T47D (cell line): ENCODE measurements at places on chromosomes 1 and 21.
A peak's percentile ranks its signal among the peaks of the same experiment; 100 is the strongest.

- no peak for DNase-seq
Observed at GRCh38 chr1:200337410-200337809, 72.4 kb downstream of the ZNF281 start.

DNA sequence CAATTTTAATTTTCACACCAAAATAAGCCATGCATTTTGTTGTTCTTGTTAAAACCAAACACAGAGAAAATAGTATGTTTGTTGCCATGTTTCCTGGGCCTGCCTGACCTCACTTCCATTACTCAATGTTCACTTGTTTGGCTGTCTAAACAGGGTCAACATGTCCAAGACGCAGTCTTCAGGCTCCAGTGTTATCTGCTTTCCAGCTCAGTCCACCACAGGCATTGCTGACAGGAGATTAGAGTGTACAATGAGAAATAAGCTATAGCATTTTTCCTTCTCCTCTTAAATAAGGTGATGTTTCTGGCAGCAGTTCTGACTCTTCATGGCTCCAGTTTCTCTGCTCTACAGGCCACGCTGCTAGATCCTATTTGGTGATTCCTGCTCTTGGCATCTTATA, 1030.5 kb downstream of the KCNT2 start:
- no peak for DNase-seq

- DNase-seq = no peak
Observed at GRCh38 chr1:40739455-40740008, 44.1 kb upstream of the KCNQ4 start.

DNA sequence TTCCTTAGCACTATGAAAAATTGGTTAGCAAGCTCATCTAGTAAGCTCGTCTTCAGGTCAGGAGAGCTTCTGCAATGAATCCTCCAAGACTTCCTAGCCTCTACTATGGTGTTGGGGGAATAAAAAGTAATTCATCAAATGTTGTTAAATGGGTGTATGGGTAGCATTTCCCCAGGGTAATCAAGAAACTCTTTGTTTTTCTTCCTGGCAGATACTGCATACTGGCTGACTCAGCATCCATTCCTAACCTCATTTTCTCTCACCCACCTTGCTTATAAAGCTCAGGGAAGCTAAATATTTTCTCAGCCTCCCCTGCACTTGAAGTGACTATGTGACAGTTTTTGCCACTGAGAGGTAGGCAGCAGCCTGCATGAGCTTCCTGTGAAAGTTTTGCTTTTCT, 83.4 kb downstream of the MAB21L3 start:
- DNase-seq = no peak

DNA sequence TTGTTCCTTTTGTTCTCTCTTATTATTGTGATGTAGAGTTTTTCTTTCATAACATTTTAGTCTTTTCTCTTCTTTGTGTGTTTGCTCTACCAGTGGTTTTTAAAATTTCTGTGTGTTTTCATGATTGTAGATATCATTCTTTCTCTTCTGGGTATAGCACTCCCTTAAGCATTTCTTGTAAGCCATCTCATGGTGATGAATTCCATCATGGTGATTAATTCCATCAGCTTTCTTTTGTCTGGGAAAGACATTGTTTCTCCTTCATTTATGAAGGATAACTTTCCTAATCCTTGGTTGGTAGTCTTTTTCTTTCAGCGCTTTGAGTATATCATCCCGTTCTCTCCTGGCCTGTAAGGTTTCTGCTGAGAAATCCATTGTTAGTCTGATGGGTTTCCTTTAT, 22.7 kb downstream of the CD55 start:
- no peak for DNase-seq

DNA sequence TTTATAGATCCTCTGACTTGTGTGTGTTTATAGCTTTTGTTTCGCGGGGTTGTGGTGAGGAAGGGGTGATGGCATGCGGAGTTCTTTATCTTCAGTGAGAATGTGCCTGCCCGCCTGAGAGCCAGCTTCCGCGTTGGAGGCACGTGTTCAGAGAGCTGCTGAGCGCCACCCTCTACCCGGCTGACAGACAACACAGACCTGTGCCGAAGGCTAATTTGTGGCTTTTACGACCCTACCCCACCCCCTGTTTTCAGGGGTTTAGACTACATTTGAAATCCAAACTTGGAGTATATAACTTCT, 14.4 kb upstream of the CD101 start:
- no peak for DNase-seq

DNA sequence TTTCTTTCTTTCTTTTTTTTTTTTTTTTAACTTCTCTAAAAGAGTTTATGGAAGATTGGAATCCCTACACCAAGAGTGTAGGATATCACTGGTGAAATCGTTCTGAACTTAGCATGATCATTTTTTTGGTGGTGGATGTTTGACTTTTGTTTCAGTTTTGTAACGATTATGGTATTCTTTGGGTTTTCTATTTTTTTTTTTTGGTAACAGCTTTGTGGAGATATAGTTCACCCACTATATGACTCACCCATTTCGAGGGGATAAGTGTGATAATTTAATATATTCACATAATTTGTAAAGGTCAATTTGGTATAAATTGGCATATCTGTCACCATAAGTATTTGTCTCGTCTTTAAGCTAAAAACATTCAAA, 29.2 kb downstream of the AGPAT3 start:
- DNase-seq = no peak

DNA sequence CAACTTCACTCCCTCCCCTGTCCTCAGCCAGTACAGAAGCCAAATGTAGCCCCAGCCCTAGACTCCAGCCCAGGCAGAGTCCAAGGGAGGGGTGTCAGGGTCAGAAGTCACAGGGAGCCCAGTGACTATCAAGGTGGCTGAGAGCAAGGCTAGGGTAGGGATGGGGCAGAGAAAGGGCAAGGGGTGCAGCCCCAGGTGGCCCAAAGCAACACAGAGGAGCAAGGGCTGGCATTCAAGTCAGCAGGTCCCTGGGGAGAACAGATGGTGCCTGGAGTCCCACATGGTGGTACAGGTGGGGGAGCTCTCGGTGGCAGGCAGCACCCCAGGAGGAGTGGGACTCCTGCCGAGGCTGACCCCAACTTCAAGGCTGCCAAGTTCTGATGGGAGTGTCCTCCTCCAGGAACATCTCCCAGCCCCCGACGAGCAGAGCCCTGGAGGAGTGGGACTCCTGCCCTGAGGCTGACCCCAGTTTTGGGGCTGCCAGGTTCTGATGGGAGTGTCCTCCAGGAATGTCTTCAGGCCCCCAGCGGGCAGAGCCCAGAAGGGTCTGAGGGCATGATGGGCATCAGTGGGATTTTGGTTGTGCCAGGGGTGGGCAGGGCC, 3.7 kb upstream of the DVL1 start:
- no peak for DNase-seq

DNA sequence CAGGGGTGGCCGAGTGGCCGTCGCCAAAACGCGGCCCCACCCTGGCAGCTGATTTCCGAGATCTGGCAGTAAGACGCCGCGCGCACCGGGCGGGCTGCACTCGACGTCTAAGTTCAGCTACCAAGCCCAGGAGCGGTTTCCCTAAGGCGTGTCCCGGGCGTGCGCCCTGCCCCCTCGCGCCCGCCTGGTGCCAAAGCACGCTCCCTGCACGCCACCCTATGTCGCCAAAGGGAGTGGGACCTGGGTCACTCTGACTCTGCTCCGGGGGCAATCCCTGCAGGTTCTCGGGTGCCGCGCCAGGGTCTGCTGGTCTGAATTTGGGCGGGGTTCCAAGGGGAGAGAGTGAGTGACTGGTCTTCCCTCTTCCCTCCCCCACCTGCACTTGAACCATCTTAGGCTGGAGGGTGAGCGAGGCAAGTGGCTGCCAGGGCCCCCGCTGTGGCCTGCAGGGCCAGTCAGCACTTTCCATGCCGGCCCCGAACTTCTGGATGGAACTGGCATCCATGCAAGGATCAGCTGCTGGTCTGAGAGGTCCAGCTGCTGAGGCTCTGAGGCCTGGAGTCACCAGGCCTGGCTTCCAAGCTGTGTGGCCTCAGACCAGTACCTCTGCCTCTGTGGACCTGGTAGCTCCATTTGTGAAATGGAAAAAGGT, at the start of gene LRRC38:
Gene LRRC38, minus strand, starts transcription at position 109 of the 652 bp plus-strand sequence. CDS start 410 bp downstream, outside the sequence.
- no peak for DNase-seq

- DNase-seq = no peak
Observed at GRCh38 chr1:181208083-181208482, 119.6 kb downstream of the IER5 start.

GRCh38 chr1:2989185-2989584, 32.1 kb upstream of the ACTRT2 start:
- no peak for DNase-seq

GRCh38 chr1:162720996-162721395, 69.5 kb upstream of the HSD17B7 start:
- DNase-seq = no peak

DNA sequence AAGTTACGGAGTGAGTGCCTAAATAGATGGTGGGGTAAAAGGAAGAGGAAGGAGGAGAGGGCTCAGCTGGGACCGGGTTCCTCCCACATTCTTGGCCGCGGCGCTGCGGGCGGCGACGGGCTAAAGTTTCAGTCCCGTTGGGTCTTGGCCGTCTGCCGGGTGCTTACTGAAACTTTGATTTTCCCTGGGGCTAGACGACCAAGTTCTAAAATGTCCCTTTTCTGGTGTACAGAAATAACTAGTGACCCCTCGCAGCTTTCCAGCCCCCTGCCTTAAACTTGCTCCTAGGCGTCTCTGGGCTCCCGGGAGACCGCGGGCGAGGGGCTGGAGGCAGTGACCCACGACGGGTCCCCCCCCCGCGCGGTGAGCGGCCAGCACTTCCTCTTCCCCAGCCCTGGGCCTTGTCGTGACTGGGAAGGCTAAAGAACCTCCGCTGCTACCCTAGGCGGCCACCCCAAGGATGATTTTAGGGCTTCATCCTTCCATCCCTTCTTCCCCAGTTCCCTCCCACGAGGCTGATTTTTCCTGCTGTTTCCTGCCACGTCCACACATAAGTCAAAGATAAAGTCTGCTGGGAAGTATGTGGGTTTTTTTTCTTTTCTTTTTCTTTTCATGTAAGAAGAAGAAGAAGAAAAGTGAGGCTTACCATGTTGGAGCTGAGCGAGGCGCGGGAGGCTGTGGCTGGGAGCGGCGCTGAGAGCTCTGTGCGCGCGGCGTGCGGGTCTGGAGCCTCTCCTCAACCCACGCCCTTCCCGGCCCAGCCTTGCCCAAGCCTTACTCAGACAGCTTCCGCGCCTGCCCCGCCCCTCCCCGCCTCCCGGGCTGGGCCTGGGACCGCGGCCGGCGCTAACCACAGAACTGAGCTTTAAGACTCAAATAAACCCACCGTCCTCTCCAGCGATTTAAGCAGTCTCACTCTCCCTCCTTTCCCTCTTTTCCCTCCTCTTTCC, at the start of gene S100A11:
Gene S100A11, minus strand, starts transcription at position 738 of the 950 bp plus-strand sequence. Its CDS starts 89 bp downstream, at position 649.
- peak; percentile 85 for DNase-seq

DNA sequence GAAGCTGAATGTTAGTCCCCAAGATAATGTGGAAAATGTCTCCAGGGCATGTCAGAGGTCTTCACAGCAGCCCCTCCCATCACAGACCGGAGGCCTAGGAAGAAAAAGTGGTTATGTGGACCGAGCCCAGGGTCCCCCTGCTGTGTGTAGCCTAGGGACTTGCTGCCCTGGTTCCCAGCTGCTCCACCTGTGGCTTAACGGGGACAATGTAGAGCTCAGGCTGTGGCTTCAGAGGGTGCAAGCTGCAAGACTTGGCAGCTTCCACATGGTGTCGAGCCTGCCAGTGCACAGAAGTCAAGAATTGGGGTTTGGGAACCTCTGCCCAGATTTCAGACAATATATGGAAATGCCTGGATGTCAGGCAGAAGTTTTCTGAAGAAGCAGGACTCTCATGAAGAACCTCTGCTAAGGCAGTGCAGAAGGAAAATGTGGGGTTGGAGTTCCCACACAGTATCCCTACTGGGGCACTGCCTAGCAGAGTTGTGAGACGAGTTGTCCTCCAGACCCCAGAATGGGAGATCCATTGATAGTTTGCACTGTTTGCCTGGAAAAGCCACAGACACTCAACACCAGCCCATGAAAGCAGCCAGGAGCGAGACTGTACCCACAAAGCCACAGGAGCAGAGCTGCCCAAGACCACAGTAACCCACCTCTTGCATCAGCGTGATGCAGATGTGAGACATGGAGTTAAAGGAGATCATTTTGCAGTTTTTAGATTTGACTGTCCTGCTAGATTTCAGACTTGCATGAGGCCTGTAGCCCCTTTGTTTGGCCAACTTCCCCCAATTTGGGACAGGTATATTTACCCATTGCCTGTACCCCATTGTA, 204.9 kb downstream of the MRPL39 start:
- no peak for DNase-seq

- DNase-seq = no peak
Observed at GRCh38 chr1:200774735-200775444, 36.2 kb downstream of the CAMSAP2 start.

- DNase-seq = no peak
Observed at GRCh38 chr1:7438921-7439655, 332.0 kb upstream of the VAMP3 start.

DNA sequence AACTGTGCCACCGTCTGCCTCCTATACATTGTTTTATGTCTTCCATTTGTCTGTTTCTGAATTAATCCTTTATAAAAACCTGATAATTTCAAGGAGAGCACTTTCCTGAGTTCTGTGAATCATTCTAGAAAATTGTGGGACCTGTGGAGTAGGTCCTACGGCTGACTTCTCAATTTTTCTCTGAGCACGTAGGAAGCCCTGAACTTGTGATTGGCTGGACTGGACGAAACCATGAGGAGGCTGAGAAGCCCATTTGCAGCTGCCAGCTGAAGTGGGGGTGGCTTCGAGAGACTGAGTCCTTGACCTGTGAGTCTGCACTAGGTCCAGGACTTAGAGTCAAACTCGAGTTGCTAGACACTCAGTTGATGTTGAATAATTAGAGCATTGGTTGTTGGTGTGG, 277.1 kb upstream of the NCAM2 start:
- no peak for DNase-seq

DNA sequence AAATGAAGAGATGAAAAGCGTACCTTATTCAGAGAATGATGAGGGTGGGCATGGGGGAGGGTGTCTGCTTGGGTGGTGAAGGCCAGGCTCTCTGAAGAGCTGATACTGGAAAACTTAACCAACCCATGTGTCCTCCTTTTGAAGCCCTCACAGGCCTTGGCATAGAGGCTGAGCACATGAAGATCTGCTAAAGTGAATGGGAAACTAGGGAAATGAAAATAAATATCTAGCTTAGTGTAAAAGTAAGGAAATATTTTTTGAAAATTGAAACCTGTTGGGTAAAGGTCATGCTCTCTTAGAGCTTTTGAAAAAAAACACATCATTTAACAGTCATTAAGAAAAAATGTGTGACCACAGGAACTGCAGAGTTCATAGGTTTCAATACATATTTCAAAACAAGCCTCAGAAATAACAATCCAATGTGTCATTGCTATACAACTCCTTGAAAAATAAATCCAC, 40.5 kb upstream of the RALGPS2 start:
- DNase-seq = no peak
